Activated CD4-positive, alpha-beta T cell treated with anti-CD3 and anti-CD28 coated beads for 48 hours (primary cell): ENCODE measurements at places on chromosomes 7 and 10.

DNA sequence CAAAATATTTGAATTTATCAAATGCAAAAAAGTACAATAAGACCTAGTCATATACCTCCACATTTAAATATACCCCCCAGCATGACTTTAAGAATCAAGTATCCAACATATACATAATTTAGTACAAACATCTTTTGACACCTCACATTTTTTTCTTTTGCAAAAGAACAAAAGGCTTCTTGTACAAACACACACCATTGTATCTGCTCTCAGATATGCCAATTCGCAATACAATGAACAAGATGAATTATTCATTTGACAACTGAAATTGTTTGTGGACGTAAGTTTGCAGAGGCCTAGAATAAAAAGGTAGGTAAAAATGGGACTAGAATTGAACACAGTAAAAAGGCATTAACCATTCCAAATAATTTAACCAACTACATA is 154.4 kb downstream of the CACNA2D1 start:
- DNase-seq: no peak

GRCh38 chr7:38461887-38462286 is 169.3 kb downstream of the AMPH start:
- DNase-seq: no peak

DNA sequence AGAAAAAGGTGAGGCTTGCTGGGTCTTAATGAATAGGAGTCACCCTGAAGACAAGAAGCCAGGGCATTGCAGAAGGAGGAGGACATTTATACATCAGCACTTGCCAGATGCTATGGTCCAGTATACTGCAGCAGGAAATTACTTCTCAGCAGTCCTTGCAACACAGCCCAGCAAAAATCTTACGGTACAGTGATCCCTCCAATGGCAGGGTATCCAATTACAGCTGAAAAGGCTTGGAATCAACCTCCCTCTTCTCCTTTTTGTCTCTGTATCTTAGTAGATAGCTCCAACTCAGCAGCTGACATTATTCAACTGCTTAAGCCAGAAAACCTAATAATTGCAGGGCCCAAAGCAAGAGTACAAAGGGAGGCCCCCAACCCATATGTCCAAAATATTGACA is 128.3 kb upstream of the COBL start:
- DNase-seq: no peak

DNA sequence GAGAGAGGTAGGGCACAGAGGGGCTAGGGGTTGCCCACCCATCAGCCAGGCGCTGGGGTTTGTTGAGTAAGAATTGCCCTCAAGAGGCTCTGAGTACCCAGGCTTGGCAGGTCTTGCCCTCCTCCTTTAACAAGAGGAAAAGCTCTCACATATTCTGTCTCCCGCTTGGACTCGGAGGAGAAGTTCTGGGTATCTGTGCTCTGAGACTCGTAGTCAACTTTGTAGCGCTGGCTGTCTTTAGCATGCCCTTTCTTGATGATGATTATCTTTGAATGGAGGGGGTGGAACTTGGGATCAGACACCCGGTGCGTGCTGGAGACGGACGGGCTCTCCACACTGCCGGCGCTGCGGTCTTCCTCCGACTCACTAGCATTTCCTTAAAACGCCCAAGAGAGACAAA is 4.0 kb downstream of the IGFBP3 start:
- DNase-seq: no peak

DNA sequence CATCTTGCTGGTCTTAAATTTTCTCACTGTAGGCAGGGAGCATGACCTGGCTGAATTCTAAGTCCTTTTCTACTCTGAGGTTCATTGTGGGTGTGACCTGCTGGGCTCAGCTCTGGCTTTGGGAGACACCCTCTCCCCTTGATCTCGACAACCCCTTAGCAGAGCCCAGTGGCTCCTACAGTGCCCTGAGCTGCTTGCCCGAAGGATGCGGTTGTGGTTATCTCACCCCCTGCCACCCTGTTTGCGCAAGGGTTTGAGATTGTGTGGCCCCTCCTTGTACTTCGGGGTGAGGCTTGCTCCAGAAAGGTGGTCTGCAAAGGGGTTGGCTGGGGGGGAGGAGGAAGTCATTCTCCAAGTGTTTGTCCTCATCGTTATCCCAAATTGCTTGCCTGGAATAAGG is 55.3 kb downstream of the TCF7L2 start:
- DNase-seq: no peak

GRCh38 chr10:122503012-122503411 is 41.7 kb downstream of the HTRA1 start:
- no peak for DNase-seq

GRCh38 chr7:73870041-73870492 is 9.1 kb downstream of the TMEM270 start:
- DNase-seq: no peak

GRCh38 chr7:8290645-8291308 is 28.8 kb upstream of the ICA1 start:
- DNase-seq: no peak

DNA sequence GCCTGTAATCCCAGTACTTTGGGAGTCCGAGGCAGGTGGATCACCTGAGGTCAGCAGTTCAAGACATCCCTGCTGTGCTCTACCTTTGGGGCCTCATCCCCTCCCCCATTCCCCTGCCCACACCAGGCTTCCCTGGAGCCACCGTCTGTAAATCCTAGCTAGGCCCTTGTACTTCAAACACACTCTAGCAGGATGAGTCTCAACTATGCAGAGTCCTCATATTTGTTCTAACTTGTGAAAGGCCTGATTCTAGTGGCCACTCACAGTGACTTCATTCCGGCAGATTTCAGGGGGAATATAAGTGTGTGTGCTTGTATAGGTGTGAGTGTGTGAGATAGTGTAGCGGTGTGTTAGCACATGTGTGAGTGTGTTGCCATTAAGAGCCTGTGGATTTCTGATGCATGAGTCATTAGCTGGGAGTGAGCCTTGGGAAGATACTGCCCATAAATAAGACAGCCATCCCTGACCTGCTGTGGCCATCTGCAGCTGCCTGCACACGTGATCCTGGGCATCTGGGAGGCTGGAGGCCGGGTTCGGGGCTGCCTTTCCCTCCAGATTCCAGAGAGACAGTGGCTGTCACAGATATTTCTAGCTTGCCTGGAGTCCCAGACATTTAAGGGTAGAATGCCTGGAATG is 1.7 kb upstream of the NEURL1 start:
- no peak for DNase-seq

GRCh38 chr7:2633538-2634266 is 1.9 kb downstream of the TTYH3 start:
- DNase-seq: peak; percentile 60
